ENCODE measurements at places on chromosomes 3 and 15.

GRCh38 chr3:126887686-126888085 is 95.2 kb upstream of the PLXNA1 start:
- DNase-seq, result no peak

DNA sequence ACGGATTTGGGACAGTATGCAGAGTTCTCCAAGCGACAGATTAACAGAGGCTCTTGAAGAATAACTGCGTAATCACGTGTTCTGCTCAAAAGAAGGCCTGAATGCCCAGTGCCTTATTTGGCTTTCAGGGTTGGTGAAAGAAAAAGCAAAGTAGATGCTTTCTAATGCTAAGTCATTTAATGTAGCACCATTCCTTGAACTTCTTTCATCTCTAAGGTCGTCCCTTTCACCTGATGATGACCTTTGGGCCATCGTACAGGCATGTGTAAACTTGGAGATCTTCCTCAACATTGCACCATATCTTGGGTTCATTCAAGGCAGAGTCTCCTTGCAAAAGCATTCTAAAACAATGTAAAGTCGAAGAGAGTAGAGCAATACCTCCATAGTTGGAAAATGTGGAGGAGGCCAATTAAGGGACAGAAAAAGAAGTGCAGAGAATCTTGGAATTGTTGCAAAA is 48.9 kb downstream of the TMEM44 start:
- no peak for DNase-seq

- DNase-seq, result no peak
These were observed 64.1 kb downstream of the AAGAB start for GRCh38 chr15:67190326-67190725.

DNA sequence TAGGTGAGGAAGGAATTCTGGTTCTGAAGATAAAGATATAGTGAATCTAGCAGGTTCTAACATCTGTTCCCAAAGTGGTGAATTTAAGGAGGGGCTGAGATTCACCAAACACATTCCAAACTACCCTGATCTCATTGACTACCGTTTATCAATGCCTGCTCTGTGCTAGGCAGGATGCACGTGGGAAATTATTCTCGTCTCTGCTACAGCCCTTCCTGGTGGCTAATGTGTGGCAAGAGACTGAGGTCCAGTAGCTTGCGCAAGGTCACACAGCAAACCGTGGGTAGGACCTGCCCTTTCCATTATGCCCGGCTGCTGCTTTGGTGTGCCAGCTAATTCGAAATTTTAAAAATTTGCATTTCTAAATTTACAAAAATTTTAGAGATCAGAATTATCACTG is 209.5 kb upstream of the TRIM42 start:
- no peak for DNase-seq

DNA sequence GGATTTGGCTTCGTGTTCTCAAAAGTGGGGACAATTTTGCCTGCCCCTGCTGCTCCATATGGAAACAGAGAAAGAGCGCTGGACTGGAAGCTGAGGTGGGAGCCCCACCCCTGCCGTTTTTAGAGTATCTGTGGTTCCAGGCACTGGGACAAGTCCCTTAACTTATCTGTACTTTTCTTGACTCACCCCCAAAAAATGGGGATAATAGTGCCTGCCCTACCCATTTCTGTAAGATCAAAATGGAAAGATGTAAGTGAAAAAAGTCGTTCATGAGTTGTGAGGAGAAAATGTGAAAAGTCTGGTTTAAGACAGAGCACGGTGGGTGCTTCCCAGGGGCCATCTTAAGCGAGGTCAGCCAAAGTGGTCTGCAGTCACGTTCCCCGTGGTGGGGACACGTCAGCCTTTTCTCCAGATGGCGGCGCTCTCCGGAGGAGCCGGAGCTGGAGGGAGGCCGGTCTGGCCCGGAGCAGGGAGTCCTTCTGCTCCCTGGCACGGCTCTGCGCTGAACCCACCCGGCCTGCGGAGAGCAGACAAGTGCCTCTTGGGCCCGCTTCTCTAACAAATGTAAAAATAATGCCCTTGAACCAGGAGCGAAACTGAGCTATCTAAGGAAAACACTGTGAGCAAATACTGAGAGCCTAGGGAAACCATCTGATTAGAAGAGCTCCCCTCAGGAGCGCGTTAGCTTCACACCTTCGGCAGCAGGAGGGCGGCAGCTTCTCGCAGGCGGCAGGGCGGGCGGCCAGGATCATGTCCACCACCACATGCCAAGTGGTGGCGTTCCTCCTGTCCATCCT is at the start of gene CLDN18:
Gene CLDN18, plus strand, starts transcription at position 690 of the 797 bp plus-strand sequence. Its CDS starts 61 bp downstream, at position 751.
- no peak for DNase-seq

DNA sequence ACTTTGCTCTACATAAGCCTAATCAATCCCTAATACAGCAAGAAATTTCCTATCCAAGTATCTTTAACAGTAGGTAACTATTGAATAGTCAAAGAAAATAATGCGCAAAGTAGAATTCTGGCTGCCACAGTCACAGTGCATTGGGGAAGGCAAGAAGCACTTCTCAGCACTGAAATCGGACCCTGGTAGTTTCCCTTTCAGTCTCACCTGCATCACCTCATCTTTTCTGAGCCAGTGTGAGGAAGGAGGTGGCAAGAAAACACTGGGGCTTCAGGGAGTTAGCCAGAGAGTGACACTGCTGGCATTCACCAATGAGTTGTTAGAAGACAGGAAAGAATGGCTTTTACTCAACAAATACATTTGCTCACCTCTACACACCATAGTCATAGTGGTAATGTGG is 8.3 kb downstream of the TRIM42 start:
- no peak for DNase-seq

- DNase-seq, result no peak
These were observed 23.0 kb downstream of the GSK3B start for GRCh38 chr3:120071259-120071658.

GRCh38 chr3:141650783-141651182 is 87.3 kb upstream of the RNF7 start:
- DNase-seq, result no peak

Measured in activated CD8-positive, alpha-beta memory T cell treated with anti-CD3 and anti-CD28 coated beads for 1 hour (primary cell).